ENCODE measurements at places on chromosomes 1 and 21. TPM values are rescaled to one million over a fixed set of nuclear protein-coding genes. Genes with fewer than 3 reads are reported as not detected.
A peak's percentile ranks its signal among the peaks of the same experiment; 100 is the strongest.

- DNase-seq = peak; percentile 4
Measured at GRCh38 chr1:200072636-200073285, 45.3 kb downstream of the NR5A2 start.

DNA sequence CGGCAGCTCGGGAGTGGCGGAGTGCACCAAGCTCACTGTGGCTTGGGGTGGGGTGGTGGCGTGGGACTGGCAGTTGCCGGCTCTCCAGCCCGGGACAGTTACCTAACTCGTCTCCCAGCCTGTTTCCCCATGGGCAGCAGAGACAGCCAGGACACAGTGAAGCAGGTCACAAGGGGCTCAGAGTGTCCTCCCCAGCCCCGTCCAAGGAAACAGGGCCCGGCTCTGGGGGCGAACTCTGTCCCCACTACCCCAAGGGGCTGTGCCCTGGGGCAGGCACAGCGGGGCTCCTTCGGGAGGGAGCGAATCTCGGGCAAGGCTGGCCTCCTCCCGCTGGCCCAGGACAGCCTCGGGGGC is 759 bp downstream of the GPR157 start:
- no peak for DNase-seq

Gene C1orf56
- total RNA-seq = 1.6 TPM

Gene ADAM30
- not detected for total RNA-seq

DNA sequence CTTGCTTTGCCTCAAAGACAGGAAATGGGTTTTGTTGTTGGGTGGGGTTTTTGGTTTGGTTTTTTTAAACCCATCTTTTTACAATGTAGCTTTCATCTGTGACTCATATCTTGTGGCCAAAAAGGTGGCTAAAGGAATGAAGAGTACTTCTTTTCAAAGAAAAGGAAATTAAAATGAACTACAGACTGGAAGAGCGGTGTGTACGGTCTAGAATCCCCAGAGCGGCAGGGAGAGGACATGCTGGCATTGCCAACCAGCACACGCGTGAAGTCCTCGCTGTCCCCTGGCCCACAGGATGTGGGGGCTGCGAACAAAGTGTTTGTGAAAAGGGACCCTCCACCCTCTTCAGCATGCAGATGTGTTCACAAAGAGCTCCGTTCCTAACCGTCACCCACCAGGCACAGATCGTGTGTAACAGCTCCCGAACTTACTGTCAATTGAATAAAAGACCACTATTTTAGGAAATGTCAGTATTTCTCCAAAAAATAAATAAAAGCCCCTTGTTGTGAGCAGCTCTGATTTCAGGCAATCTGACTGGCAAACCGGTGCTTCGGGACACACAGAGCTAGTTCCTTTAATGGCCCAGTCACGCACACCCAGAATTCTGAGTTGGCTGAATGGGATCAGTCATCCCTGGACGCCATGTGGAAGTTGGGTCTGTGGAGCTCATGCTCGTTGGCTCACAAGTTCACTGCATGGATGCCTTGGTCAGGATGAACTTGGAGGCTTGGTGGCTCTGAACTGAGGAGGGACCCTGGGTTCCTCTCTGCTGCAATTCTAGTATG is 602.9 kb downstream of the NPHP4 start:
- no peak for DNase-seq

GRCh38 chr1:56095696-56096665 is 483.4 kb downstream of the PLPP3 start:
- DNase-seq = no peak

Gene XKR8
- total RNA-seq = 4.4 TPM

DNA sequence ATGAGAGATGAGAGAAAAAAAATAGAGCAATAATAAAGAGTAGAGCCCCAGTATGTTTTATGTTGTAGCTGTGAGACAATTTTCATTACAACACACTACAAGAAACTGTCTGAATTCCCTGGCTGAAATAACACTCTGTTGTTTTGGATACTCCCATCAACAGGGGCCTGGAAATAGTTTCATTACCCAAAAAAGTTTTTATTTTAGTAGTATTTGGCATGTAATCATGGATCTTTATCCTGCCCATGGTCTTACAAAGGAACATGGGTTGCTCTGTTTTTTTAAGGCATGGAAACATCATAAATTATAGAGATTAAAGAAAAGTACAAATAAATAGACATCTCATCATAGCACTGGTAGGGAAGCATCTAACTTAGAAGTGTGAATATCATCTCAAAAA is 56.3 kb downstream of the GNG12 start:
- DNase-seq = no peak

GRCh38 chr1:111937147-111937725 is 52.2 kb downstream of the KCND3 start:
- DNase-seq = no peak

DNA sequence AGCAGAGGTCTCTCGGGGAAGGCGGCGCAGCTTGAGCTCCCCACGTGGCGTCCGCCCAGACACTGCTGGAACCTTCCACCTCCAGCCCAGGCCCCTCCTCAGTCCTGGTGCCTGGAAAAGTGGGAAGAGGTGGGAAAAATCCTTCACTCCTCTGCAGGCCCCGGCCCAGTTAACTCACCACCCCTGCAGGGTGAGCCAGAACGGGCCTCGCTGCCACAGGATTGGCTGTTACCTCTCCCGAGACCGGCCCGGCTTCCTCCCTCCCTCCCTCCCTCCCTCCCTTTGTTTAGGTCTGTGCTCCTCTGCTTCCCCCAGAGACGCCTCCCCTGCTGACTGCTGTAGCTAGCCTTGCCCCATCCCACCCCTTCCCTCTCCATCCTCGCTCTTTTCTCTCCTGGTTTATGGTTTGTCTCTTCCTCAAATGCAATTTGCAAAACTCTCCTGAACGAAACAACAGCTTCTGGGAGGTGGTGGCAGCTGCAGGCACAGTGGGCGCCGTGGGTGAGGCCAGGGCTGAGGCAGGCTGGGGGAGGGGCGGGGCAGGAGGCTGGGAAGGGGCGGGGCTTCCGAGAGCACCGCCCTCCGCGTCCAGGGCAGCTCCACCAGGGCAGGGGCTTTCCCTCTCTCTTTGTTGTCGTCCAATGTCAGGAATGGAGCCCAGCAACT is 6.5 kb downstream of the CAPN9 start:
- no peak for DNase-seq

GRCh38 chr1:176752505-176752904 is 289.5 kb downstream of the PAPPA2 start:
- DNase-seq = no peak

DNA sequence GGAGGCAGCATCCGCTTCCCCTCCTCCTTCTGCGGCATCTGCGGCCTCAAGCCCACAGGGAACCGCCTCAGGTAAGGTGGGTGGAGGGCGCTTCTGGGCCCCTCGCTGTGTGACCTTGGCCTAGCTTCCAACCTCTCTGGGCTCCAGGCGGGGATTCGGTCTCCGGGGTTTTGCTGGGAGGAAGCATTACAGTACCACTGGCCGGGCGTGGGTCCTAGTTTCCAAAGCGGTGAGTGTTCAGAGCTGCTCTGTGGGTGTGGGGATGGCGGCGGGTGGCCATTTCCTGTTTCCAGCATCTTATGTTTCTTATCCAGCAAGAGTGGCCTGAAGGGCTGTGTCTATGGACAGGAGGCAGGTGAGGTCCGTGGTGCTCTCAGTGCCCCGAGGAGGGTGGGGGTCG is 11.6 kb downstream of the FAAH start:
- no peak for DNase-seq

Gene TLR5
- total RNA-seq = 0.56 TPM

Gene FCAMR
- not detected for total RNA-seq

GRCh38 chr21:16079830-16080229 is 350.0 kb downstream of the USP25 start:
- no peak for DNase-seq

Gene LYST
- 6.5 TPM for total RNA-seq

GRCh38 chr1:201515895-201516294 is 9.0 kb upstream of the CSRP1 start:
- DNase-seq = no peak

DNA sequence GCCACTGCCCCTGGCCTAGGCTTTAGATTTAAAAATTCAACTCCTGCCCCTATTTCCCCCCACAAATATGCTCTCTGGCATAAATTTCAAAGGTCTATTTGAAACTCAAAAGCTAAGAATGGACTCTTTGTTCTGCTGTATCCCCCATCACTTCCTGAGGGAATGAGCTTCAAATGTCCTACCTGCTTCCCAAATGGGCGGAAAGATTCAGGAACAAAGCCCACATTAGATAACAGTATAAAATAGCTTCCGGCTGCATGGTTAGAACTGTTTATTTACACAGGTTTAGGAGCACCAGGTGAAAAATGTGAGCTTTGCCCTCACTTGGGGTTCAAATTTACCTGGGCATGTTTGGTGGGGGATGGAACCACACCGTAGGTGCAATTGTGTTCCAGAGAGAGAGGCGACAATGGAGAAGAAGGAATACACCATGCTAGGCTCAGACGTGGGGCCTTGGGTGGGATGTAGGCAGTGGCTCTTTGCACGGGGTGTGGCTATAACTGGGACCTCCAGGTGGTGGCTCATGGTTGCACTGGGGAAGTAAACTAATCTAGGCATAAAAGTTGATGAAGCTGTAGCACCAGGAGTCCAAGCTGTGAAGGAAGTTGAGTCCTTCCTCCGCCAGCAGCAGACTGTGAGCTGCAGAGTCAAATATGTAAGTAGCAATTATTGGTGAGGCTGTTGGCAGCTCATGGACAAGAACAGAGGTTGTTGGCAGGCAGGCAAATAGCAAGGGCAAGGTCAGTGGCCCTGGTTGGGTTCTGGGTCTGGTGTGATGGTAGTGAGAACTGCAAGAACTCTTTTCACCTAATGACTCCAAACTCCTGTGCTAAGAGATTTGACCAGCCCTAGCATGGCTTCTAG is 41.5 kb upstream of the SRSF10 start:
- DNase-seq = no peak

DNA sequence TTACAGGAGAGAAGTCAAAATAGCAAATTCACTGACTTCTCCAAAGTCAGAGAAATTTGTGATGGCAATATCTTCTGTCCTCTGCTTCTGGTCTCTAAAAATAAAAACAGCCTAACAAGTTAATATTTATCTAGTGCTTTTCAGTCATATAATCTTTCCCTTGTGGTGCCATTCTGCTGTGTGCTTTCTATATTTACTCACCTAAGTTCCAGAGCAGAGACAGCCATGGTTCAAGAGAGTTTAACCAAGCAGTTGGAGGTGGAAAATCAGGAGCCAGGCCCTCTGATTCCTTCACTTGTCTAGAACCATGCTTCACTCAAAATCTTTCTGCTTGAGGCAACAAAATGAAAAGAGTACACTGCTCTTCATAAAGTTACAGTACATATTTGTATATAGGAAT is 39.3 kb downstream of the BRINP2 start:
- no peak for DNase-seq

DNA sequence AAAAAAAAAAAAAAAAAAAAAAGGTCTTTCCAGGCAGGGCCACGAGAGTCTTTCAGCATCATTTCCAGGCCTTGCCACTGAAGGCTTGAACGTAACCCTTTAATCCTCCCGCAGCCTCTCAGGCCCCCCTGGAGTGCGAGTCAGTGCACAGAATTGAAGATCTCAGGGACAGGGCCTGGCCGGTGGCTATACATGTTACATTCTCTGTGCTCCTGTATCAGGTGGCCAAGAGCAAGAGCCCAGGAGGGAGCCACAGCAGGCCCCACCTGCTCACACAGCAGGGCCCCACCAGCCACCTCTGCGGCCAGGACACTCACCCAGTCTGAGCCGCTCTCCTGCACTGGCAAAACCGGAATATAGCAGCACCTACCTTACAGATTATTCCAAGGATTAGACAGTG is 34.1 kb upstream of the SLC25A33 start:
- no peak for DNase-seq

Gene CLCA1
- total RNA-seq = 0.13 TPM

Gene KPRP
- not detected for total RNA-seq

DNA sequence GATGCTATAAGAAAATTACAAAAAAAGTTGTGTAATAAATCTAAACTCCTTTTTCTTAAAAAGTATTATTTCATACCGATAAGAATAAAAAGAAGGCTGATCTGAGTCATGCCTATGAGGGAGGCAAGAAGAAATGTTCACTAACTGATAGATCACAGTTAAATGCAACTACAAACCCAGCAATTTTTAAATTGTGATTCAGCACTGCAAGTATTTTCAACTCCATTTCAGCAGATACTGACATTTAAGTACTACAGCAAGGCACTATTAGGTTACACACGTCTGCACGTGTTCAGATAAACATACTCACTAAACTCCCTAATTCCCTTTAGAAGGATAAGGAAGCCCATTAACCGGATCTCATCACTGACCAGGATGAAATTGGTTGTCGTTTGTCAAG is 213.3 kb upstream of the ZRANB2 start:
- DNase-seq = no peak

DNA sequence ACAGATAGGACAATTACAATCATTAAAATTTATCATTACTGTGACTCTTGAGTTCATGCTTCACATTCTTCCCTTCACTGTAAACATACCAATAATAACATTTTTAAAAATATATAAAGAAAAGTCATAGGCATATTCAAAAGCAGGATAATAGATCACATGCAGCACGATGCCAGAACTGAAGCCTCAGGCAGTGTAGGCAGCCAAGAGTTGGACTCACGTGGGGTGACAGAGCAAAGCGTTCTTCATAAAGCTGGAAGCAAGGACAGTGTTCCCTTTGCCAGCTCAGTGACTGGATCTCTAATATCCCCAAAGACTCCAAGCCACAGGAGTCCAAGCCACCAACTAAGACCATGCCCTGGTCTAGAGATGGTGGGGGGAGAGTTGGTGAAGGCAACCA is 77.7 kb downstream of the ODF2L start:
- no peak for DNase-seq

Gene ATP6V1G3
- not detected for total RNA-seq

- DNase-seq = no peak
Measured at GRCh38 chr1:98034505-98034904, 113.7 kb upstream of the DPYD start.

DNA sequence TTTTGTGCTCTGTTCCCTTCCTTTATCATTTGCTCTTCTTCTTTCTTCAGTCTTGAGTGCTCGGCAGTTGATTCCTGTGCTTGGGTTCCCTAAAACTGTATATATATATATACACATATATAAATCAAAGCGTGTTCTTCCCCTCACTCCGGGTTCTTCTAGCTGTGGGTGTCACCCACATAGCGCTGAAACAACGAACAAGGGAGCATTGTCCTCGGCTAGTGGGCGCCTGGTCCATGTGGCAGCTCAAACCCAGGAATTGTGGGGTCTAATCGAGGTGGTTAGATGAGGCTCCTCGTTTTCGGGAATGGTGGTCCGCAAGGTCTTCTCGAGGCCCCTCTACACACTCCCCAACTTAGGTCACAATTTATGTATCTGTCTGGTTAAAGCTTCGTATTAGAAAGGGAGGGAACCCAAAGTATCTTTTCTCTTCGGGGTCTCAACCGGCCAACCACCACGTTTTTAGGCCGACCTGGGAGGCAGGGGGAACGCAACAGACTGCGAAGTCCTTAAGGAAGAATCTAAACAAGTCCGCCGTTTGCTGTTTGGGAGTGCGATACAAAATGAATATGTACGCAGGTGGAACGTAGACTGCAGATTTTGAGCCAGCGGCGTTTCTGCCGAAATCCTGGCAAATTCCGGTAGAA is 504 bp upstream of the SDHC start:
- no peak for DNase-seq

DNA sequence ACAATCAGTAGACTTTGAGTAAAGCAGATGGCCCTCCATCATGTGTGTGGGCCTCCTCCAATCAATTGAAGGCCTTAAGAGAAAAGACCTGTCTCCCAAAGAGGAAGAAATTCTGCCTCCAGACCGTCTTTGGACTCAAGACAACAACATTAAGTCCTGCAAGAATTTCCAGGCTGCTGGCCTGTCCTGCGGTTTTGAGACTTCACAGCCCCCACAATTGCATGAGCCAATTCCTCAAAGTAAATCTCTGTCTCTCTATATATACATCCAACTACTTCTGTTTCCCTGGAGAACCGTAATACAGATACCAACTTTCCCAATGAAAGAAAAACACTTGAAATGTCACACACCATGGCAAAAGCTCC is 16.4 kb downstream of the REG4 start:
- DNase-seq = no peak
